ENCODE measurements at places on chromosomes 6 and 20. TPM values are rescaled to one million over a fixed set of nuclear protein-coding genes. Genes with fewer than 3 reads are reported as not detected.

RNF5 gene
- 149 TPM for total RNA-seq

SLC17A3 gene
- not detected for total RNA-seq

DNA sequence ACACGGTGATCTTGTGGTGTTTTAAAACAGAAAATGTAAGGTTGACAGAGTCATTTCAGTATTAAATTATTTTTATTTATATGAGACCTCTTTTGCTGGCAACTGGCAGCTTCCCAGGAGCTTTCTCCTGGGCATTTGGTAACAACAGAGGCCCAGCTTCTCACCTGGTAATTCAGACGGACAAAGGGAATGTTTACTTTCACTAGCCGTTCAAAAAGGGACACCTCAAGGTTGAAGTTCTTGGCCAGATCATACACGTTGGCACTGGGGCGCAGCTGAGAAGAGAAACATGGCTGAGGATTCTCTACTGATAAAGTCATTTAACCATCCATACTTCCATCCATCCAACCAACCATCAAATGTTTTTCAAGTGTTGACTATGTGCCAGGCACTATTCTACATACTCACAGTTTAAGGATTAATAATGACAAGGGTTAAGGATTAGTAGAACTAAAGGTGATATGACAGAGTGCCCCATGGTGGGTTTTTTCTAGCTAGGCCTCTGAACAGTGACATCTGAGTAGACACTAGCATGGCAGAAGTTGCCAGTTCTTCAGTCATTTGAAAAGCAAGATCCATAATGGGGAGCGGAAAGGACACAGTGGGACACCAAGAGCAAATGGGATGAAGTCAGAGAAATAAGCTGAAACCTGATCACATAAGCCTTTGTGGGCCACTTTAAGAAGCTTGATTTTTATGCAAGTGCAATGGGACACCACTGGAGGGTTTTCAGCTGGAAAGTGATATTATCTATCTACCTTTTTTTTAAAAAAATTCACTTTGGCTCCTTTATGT, 25.1 kb downstream of the ZNFX1 start:
- no peak for DNase-seq

UNC5CL gene
- total RNA-seq = 0.78 TPM

RHAG gene
- 327 TPM for total RNA-seq

- no peak for DNase-seq
Measured at GRCh38 chr6:123945386-123945785, 141.7 kb downstream of the NKAIN2 start.

DNA sequence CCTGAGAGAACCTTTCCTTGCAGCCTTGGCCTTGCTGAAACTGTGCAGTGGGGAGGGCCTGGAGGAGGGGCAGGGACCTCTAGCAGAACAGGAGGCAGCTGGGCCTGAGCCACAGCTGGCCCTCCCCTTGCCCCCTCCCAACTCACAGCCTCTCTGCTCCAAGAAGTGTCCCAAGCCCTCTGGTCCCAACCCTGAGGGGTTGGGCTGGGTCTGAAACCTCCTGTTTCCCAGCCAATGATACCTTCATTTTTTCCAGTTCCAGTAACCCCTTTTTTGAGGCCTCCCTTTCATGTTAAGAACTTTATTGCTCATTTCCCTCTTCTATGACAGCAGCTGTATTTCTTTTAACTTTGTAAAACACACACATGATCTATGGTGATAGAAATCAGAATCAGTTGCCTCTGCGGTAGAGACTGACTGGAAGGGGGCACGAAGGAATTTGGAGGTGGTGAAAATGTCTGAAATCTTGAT, 17.9 kb upstream of the ARMC12 start:
- DNase-seq = no peak

KIF25 gene
- total RNA-seq = not detected

GGTLC1 gene
- not detected for total RNA-seq

C20orf144 gene
- total RNA-seq = 0.16 TPM

HUS1B gene
- 1.0 TPM for total RNA-seq

TSBP1 gene
- total RNA-seq = not detected

DNA sequence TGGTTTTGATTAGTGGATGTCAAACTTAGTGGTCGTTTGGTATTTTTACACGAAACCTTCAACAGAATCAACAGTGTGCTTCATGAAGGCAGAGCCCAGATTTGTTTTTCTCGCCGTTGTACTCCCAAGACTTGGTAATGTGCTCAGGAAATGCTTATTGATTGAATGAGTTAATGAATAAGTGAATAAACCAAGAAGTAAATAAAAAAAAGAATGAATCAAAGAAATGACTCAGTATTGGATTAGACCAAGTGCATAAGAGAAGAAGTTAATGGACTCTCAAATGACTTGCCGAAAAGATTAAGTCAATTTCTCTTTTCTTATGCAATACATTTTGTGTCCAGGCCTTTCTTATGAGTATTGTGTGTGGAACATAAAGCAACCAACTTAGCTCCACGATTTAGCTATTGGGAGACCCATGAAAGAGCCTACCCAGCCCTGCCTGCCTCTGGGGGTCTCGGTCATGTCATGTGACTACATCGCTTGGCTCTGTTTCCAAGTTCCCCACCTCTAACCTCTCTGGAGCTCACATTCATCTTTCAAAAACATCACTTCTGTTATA, 10.6 kb upstream of the FUCA2 start:
- DNase-seq = no peak

DNA sequence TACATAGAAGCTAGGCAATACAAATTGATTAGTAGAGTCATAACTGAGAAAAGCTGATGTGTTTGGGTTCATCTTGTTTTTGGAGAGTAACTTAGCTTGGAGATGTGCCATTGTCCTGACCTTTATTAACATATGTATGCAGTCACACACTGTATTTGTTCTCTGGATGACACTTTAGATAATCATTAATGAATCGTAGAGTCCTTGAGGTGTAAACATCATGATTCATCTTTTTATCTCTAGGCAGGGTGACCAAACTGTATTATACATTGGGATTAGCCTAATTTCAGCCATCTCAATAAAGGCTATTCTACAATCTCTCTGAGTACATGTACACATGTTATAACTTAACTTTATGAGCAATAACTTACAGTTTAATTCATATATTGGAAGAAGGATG, 3.6 kb upstream of the MTCL3 start:
- no peak for DNase-seq

GRCh38 chr20:8373579-8373978, 241.5 kb downstream of the PLCB1 start:
- DNase-seq = no peak

DNA sequence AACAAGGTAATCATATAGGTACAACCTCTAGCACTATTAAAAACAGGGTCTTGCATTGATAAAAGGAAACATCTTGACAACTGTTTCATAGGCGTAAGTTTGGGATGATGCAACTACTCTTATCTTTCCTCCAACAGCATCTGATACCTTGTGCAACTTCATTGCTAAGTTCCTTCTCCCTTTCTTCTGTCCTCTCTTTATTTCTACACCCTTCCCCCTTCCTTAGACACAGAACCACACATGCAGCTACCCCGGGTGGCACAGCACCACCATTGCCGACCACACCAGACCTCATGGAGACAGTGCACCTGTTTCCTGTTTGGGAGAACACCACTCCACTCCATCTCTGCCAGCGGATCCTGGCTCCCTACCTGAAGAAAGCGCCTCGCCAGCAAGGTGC, 14.4 kb downstream of the MYB start:
- DNase-seq = no peak

KCNK15 gene
- total RNA-seq = 0.38 TPM

Measured in K562 (cell line).